ENCODE measurements at places on chromosomes 2 and 18.
A peak's percentile ranks its signal among the peaks of the same experiment; 100 is the strongest.

DNA sequence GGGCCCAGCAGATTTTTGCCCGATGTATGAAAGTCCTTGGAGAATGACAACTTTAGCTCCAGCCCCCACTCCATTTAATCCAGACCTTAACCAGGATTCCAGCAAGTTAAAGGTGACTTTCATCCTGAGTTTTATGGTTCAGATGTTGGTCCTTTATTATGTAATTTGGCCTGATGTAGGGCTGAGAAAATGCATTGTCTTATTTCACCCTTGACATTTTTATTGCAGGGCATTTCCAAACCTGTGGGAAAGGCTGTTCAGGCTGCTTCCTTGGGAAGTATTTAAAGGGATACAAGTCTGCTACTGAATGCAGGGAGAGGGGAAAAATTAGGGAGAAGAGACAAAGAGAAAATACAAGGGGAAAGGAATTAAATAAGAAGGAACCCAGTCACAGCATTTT, 48.8 kb downstream of the ASB1 start:
- no peak for DNase-seq

GRCh38 chr18:52130624-52131301, 209.2 kb upstream of the DCC start:
- DNase-seq = no peak

DNA sequence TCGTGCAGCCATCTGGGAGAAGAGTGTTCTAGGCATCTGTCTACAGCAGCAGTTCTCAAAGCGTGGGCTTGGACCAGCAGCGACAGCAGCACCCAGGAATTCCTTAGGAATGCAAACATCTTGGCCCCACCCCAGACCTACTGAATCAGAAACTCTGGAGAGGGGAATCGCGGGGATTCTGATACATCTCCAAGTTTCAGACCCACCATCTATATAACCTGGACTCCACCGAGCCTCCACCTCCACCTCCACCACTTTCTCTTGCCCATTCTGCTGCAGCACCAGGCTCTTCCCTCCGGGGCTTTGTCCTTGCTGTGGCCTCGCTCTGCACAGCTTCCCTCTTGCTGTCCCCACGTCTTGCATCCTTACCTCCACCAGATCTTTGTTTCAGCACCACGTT, 256.4 kb downstream of the BCL2 start:
- no peak for DNase-seq

- no peak for DNase-seq
These were observed 188.5 kb downstream of the HDAC4 start for GRCh38 chr2:239212121-239212928.

DNA sequence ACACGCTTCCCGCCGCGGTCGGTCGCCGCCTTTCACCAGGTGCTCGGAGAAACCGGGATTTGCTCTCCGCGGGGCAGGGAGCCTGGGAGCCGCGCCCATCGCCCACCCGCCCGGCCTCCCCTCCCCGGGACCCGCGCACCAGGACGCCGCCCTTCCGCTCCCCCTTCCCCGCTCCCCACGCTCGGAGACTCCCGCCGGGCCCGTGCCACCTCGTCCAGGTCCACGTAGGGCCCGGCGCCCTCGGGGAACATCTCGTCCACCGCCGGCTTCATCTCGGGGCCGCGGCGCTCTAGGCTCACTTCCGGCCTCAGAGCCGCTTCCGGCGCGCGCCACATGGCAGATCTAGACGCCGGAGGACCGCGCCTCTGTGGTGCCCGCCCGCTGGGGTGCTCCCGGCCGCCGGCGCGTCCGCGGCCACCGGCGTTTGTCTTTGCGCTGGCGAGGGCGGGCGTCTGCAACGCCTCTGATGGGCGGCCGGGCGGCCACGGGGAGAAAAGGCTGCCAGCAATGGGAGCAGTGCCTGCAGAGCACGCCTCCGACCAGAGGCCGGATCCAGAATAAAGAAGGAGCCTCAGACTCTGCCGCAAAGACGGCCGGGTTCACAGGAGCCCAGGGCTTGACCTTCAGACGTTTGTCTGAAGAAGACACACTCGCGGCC, at the start of gene COPS9:
TSS of gene COPS9 (minus strand) at position 293 of the 658 bp plus-strand sequence. CDS start at position 272, 21 bp downstream.
- peak; percentile 93 for DNase-seq

DNA sequence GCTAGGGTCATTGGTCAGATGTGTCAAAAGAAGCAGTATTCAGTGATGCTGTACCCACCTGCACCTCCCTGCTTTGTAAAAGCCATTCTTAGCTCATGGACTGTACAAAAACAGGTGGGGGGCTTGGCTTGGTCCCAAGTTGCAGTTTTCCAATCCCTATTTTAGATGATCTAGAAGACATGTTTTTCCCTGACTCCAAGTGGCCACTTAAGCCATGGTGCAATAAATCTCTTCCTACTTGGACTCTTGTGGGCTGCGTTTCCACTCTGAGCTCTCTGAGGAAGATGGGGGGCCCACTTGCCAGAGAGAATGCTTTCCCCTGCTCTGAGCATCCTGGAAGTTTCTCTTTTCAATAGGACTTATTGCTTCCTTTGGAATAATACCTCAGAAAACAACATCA, 57.0 kb upstream of the SPP2 start:
- no peak for DNase-seq

DNA sequence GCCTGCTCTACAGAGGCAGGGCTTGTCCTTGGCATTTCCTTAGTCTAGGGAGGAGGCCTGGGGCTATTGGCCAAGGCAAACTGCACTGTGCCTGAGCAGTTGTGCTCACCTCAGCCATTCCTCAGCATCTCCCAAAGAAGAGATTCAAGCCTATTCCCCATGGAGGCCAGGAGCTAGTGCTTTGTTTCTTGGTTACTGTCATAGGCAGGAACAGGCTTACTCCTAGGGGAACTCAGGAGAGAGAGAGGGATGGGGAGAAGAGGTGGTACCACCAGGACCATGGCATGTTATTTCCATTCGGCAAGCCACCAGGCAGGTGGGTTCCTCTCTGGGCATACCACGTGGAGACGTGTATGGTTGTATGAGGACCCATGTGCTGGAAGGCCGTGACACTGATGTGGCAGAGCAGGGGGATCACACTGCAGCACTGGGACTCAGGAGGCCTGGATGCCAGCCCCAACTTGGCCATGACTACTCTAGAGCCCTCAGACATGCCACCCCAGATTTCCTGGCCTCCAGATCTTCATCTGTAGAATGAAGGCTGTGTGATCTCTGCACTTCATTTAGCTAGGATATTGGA, 233.7 kb downstream of the LOXHD1 start:
- DNase-seq = peak; percentile 20

DNA sequence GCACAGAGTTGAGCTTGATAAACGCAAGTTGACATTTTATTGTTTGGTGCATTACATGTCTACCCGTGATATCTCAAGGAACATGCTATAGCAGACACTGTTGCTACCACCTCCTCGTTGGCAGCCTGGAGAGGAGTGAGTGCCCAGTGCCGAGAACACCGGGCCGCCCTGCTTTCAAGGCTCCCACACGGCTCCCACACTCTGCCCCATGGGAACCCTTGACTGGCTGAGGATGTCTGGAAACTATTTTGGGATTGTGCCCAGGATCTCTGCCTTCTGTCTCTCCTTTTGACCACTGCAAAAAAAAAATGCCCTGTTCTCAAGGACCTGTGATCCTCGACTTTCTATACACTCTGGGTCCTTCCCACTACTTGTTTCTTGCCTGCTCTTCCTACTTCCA, 21.1 kb downstream of the TET3 start:
- peak; percentile 20 for DNase-seq

DNA sequence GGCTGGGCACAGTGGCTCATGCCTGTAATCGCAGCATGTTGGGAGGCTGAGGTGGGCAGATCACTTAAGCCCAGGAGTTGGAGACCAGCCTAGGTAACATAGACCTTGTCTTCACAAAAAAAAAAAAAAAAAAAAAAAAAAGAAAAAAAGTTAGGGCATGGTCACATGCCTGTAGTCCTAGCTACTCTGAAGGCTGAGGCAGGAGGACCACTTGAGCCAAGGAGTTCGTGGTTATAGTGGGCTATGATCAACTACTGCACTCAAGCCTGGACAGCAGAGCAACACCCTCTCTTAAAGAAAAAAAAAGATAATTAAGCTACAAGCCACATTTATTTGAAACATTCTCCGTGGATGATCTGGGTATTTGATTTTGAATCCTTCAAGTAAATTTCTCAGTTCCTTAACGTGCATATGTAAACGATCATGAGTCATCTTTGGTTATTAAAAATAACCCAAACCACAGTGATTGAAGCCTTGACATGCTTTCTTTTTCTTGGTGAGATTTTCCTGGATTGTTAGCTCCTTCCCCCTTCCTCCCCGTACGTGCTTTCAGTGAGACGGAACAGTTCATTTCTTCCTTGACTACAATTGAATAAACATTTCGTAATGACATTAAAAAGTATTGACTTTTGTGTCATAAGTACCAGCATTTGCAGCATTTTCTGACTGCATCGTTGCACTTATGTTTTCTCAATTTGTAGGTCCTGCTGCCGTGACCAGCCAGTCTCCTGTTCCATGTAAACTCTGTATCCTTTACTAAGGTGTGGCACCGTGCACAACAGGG, 20.3 kb downstream of the RMC1 start:
- DNase-seq = no peak

DNA sequence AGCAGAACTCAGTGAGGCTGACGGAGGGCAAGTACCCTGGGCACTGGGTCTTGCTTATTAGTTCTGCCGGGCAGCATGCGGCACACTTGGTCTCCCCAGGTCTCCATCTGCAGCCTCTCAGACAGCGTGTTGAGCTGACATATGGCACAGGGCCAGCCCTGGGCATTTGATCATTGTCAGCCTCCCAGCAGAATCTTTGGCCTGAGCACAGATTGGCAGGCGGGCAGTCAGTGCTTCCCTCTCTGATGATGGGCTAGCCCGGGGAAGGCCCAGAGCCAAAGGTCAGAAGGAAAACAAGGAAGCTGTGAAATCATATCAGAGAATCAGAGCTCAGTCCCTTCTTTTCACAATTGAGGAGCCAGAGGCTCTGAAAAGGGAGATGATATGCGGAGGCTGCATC, 150.1 kb upstream of the LRRTM1 start:
- DNase-seq = no peak

GRCh38 chr2:10393640-10393982, 54.5 kb downstream of the ODC1 start:
- no peak for DNase-seq

Measured in activated CD8-positive, alpha-beta memory T cell treated with anti-CD3 and anti-CD28 coated beads, Interleukin-2, amount 50 U/mL, for 48 hours (primary cell).